T-helper 17 cell (primary cell): ENCODE measurements at places on chromosomes 12 and 14.

- DNase-seq = no peak
These were observed 188.4 kb downstream of the NRXN3 start for GRCh38 chr14:78358591-78358990.

DNA sequence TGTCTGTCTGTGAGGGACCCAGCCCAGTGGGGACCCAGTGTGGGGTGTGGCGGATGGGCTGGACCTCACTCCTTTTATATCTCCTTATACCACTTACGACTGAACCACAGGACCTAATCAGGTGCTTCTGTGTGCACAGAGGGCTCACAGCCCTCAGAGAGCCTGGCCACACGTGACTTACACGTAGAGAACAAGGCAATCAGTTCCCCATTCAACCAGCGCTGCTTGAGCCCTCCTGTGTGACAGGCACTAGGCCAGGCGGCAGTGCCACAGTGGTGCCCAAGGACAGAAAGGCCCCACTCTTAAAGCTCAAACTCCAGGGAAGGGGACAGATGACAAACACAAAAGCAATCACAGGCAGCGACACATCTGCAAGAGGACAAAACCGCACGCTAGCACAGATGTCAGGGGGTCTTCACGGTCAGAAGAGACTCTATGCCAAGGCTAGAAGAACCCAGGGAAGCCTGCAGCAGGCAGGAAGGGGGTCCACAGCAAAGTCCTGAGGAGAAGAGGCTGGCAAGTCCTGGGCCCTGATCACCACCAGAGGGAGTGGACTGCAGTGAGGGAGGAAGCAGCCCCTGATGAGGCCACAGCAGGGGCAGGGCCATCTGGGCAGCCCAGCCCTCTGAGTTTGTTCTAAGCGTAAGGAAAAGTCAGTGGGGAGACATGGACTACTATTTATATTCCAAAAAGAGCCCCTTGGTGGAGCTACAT is 39.3 kb downstream of the SETD3 start:
- DNase-seq = no peak

DNA sequence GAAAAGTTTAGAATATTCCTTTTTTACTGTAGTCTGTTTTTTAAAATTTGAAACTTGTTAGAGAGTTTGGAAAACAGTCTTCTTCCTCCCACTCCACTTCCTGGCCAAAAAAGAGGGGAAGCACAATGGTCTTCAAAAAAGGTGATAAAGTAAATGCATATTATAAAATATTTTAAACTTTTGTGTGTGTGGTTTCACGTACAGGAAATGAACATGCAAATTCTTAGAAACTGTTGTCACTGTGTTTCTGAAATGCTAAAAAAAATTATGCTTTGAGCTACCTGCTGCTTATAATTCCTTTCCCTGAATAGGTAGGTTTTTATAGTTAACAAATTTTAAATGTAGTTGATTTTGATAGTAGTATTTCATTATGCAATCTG is 2.9 kb downstream of the FGFR1OP2 start:
- no peak for DNase-seq

- no peak for DNase-seq
These were observed 80.4 kb upstream of the EEA1 start for GRCh38 chr12:93009533-93009932.

DNA sequence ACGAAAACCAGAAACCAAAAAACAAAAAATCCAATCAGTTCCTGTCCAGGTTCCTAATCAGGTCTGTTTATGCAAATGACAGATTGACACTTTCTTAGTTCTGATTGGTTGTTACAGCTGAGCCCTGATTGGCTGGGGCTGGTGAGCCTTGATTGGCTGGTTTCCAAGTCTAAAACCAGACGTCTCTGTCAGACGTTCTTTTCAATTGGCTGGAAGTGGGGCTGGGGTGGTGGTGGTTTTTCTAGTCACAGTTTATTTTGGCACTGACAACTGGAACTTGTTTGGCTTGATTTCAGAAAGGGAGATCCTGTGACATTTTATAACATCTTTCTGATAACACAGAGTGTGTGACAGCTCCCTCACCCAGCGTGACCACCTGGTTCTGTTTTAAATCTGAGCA is 36.1 kb upstream of the PRICKLE1 start:
- no peak for DNase-seq

DNA sequence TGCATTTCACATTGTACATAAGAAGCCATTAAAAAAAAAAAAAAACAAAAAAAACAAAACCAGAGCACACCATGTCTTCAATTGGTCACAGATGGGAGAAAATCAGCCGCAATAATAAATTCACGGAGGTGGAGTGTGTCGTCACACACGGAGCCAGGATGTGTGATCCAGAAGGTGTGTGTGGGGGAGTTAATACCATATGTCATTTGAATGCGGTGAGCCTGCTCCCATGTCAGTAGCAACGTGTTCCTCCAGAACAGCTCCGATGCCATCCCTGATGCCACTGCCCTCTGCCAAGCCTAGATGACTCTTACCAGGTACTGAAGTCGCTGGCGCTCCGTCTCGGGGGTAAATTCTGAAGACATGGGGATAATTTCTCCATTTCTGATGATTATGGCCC is 197.8 kb downstream of the PPM1H start:
- DNase-seq = no peak

DNA sequence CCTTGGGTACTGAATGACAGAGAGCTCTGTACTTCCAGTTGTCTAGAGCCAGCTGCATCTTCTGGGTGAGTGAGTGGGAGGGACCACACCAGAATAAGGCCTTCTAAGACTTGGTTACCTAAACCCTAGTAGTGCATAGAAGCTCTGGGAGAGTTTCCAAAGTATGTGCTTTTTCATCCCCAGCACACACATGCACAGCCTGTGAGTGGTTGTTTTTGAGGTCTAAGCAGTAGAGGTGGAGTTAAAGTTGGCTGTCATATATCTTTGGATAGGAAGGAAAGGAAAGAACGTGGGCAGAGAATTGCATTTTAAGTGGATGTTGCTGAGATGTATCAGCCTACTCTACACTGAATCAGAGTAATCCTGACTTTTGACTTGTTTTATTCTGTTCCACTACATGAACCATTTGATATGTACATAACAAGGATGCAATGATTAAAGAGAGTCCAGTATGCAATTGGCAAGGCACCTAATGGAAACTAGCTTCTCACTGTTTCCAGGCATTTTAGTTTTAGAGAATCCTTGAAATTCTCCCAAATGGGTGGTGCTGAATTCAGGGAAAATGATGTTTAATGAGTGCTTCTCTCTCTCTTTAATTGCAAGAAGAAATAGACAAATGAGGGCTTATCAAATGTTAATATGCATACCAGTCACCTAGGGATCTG is 51.8 kb upstream of the PRICKLE1 start:
- no peak for DNase-seq

DNA sequence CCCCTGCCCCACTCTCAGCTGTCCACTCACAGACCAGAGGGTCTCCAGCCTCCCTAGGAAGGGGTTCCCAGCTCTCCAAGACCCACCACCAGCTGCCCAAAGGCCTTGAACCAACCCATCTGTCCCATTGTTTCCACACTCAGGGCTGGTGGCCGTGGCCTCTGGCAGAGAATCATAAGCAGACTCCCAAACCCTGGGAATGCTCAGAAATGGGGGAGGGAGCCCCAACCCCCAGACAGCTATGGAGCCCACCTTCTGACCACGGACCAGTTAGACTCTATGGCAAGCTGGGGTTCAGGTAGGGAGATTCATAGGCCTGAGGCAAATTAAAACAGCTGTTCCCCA is 280.0 kb downstream of the DPF3 start:
- DNase-seq = no peak

GRCh38 chr14:41605550-41606281 is 960 bp upstream of the LRFN5 start:
- DNase-seq = no peak

- DNase-seq = no peak
These were observed 20.9 kb downstream of the SERPINA3 start for GRCh38 chr14:94633121-94633520.

DNA sequence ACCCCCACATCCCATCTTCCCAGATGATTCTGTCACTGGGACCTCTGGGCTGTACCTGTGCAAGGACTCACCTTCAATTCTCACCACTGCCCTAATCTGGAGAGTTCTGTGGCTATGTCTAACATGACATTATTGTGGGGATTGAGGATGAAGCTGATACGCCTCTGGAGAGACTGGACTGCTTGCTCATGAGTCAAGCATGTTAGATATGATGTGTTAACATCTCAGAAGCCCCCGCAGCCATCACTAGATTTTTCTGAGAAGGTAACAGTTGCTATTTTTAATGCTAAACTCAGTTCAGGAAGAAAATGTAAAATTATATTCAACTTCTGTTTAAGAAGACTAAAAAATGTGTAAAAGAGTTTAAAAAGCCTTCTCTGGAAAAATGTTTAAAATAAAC is 25.7 kb downstream of the JKAMP start:
- no peak for DNase-seq

GRCh38 chr12:103924761-103925641 is 5.2 kb upstream of the HSP90B1 start:
- DNase-seq = no peak

DNA sequence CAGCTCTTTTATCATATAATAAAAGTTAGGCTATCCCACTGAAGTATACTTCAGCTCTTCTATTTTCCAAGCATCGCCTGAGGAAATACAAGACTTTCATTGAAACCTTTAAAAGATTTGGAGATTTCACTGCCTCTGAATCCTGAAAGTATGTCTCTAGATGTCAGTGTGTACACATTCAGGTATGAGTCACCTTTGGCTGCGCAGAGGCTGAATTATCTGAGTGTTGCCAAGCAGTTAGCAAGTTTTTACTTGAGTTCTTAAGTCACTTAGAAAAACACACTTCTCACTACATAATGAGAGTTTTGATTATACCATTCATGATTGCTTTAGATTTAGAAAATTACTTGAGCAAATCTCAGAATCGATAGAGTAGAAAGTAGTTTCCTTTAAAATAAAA is 210.3 kb downstream of the TMTC2 start:
- DNase-seq = no peak

- no peak for DNase-seq
These were observed 115.4 kb downstream of the KLHL28 start for GRCh38 chr14:44846232-44846824.

DNA sequence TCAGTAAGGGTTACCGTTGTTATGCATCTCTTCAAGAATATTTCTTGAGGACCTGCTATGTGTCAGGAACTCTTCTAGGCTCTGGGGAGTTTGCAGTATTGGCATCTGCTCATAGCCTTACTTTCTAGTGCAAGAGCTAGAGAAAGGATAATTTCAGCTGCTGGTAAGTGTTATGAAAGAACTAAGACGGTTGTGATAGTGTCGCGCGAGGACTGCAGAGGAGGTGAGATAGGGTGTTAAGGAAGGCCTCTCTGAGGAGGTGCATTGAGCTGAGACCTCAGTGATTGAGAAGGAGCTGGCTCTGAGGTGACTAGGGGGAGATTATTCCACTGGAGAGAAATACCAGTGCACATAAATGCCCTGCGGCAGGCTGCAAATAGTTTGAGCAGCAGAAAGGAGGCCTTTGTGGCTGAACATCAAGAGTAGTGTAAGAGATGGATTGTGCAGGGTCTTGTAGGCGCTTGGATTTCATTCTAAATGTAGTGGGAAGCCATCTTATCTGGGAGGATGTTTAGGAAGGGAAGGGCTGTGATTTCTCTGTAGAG is 824 bp downstream of the DDX55 start:
- no peak for DNase-seq

- no peak for DNase-seq
These were observed 386.4 kb upstream of the PDE3A start for GRCh38 chr12:19981944-19982343.

DNA sequence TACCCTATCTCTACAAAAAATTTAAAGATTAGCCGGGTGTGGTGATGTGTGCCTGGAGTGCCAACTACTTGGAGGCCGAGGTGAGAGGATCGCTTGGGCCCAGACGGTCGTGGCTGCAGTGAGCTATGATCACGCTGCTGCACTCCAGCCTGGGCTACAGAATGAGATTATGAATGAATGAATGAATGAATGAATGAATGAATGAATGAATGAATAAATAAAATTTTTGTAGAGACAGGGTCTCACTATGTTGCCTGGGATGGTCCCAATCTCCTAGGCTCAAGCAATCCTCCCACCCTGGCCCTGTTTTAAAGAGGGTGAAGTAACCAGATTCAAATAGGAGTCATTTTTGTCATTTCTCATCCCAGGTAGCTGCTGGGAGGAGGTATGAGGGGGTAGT is 176.2 kb upstream of the HIF1A start:
- DNase-seq = no peak

- DNase-seq = no peak
These were observed 1.6 kb upstream of the C1R start for GRCh38 chr12:7093892-7094291.

GRCh38 chr14:74275241-74275841 is 27.4 kb downstream of the ABCD4 start:
- DNase-seq = no peak

DNA sequence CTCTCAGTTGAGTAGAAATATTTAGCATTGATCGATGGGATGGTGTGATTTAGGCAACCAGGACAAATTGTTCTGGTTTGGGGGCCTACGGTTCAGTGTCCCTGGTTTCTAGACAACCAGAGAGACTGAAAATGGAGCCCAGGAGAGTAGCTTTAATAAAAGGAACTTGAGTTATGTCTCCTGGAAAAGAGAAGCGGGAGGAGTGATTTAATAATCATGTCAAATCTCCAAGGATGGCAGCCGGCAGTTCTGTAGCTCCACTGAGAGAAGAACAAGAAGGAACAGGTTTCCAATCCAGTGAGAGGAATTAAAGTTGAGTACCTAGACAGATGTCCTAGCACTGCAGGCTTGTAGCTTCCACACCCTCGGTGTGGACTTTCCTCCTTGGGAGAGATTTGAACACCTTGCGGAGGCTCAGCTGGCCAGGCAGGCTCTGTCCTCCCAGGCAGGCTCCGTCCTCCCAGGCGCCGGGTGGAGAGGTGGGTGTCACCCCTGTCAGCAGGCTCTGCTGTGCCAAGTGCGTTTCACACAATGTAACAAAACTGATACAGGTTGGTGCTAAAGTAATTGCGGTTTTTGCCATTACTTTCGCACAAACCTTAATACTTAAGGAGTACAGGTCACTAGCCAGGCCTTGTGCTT is 45.9 kb downstream of the SLC6A12 start:
- no peak for DNase-seq

- no peak for DNase-seq
These were observed 392.0 kb downstream of the LRIG3 start for GRCh38 chr12:58528271-58528670.

DNA sequence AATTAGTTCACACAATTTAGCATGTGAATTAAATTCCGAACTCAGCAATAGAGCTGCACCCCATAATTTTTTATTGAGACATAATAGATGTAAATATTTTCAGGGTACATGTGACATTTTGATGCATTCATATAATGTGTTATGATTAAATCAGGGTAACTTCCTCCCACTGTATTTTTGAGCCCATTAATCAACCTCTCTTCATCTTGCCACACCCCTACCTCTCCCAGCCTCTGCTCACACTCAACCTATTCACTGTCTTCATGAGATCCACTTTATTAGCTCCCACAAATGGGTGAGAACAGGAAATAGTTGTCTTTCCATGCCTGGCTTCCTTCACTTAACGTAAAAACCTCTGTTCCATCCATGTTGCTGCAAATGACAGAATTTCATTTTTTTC is 14.7 kb downstream of the IL26 start:
- no peak for DNase-seq
